ENCODE measurements at places on chromosomes 2 and 18. TPM values are rescaled to one million over a fixed set of nuclear protein-coding genes. Genes with fewer than 3 reads are reported as not detected.

PID1 gene
- 14.5 TPM for total RNA-seq

AGXT gene
- not detected for total RNA-seq

CDH2 gene
- 2.3 TPM for total RNA-seq

DNA sequence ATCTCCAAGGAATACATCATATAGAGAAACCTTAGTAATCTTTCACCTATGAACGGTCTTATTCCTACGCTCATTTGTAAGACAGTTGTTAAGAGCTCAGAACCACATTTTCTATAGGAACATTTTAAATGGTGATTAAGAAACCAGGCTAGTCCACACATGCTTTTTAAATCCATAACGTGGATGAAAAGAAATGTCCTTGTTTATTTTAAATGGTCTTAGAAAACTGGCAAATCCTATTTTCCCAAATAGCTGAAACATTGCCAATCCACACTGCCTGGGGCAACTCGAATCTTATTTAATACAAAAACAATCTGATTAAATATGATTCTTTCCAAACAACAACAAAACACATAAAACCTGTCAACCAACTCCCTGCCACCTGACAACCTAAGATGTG, 23.7 kb downstream of the METTL8 start:
- no peak for DNase-seq

GRCh38 chr2:212007972-212008371, 530.6 kb downstream of the ERBB4 start:
- DNase-seq: no peak

DNA sequence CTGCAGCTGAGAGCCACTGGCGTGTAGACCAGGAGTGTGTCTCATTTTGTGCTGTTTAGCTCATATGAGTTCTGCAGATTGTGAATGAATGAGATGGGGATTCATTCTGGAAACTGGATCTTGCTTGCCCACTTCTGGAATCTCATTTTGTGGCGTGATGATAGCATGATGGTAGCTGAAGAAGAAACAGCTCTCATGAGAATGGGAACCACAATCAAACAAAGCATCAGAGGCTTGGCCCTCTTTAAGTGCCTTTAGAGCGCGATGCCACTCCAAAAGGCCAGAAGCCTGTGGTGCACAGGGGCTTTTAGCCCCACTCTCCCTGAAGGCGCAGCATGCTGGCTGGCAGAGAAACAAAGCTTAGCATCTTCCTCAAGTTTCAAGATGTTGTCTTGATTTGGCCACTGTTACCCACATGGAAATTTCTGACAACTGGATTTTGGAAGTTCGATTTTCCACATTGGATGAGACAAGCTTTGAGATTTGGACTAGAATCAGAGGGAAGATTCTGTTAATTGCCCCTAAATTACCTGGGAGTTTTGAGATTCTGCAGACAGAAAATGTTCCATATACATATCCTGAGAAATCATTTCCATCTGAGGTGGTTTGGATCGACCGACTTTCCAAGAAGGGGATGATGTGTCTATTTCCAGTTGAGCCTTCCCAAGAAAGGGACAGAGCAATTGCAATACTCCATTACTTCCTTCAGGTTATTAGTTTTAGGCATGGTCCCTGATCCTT, 234.5 kb downstream of the VAPA start:
- no peak for DNase-seq

- DNase-seq: no peak
Measured at GRCh38 chr18:51168960-51169662, 28.4 kb downstream of the MEX3C start.

DNA sequence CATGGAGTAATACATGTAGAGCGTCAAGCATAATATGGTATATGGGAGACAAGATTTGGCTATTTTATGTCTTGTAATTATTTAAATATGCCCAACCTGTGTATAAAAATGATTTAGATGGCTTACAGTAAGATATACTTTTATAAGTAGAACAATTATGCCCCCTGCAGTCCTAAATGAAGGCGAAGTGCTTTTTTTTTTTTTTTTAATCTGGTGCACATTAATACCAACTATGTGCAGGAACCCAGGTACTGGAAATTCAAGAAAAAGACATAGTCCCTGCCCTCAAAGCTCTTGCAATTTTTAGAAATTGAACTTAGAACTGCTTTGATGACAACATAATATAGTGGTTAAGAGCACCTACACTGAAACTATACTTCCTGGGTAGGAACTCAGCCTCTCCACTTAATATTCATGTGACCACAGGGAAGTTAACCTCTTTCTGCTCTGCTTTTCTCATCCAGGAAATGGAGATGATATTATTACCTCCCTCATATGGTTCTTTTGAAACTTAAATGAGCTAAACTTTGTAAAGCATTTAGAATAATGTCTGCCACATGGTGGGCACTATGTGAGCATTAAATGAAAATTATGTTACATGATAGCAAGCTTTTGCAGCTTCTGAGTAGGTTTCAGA, 38.1 kb downstream of the AFTPH start:
- no peak for DNase-seq

- peak; percentile 10 for DNase-seq
Measured at GRCh38 chr18:8730080-8730827, 24.9 kb downstream of the MTCL1 start.

GRCh38 chr2:220078439-220078838, 451.0 kb downstream of the SLC4A3 start:
- DNase-seq: peak; percentile 68

Data from thyroid gland (tissue), 4 donors.